ENCODE measurements at places on chromosomes 7 and 10.

- no peak for DNase-seq
Observed at GRCh38 chr10:66176772-66177171, 749.1 kb upstream of the LRRTM3 start.

DNA sequence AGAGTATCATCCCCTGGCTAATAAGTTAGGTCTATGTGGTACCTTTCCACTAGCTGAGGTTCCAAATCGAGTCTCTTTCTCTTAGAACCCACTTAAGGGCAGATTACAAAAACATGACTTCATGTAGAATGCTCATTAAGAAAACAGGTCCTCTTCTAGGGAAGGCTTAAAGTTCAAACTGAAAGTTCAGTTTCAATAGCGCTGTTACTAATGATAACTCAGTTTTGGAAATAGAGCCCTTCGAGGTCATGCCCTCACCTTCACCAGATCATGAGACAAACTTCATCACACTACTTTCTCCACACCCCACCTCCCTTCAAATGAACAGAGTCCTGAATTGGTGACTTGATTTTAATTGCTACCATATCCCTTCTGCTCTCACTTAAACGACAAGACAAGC lies 26.2 kb downstream of the HGF start:
- DNase-seq: no peak

DNA sequence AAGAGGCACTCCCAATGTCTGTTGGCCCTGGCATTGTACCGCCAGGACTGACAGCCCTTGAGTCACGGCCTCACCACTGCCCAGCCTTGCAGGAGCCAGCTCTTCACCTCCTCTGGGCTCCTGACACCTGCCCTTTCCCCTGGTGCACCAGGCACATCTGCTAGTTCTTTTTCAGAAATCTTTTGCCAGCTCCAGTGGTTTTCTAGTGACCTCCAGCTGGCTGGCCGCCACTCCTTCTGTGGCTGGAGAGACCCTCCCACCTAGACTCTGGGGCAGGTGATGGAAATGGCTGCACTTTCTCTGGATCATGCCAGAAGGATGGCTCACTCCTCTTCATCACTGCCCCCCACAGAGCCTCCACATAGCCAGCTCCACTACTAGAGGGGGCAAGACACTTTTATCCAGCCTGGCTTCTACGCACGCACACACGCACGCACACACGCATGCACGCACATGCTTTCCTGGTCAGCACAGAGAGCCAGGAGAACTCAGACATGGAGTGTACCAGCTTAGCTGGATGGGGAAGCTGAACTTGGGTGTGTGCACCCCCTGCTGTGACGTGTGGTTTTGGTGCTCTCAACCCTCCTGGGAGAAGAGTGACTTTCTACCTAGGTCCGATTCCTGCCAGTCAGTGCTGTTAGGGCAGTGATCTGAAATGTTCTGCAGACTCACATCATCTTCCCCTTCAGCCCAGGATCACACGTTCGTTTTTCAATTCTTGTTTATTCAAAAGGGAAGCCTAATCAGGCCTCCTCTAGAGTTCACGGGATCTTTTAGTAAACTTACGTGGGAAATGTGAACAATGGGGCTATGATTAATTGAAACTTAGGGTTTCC lies 222.0 kb downstream of the PRPF18 start:
- DNase-seq: no peak

DNA sequence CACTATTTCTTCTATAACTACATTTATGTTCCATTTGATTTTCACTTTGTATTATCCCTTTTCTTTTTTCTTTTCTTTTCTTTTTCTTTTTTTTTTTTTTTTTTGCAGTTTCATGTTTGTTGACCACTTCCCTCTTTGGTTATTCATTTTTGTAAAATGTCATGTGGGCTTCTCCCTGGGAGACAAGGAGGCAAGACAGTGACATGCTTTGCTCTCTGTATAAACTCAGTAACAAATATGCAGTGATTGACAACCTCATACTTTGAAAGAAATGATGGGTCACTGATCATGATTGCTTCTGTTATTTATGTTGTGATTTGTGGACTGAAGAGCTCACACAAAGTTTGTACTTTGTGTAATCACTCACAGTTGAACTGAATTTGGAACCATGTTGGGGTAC lies 90.2 kb upstream of the ABI1 start:
- no peak for DNase-seq

DNA sequence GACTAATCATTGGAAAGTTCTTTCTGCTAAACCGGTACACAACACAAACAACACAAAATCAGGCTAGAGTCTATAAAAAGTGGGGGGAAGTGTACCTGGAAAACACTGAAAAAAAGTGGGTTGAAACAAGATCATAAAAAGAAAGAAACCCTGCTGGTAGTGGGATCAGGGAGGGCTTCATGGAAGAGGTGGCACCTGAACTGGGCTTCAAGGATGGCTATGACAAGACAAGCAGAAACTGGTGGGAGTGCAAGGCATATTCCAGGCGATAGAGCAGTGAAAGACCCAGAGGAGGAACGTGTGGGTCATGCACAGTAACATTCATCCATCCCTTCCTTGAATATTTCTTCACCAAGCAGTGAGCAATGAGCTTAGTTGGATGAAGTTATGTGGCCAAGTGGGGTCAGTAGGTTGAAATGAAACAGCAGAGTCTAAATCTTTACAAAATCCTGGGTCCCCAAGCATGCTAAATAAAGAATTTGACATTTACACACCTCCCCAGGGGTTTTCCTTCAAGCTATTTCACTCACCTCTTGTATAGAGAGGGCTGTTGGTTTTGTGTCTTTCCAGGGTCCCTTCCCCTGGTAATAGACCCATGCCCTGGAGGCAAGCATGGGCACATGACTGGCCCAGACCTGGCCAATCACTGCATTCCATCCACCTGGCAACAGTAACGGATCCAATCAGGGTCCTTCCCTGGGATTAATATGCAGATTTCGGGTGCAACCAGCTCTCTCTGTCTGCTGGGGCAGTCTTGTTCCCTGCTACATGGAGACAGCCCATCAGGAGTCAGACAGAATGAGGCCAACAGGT lies 38.2 kb downstream of the SPOCK2 start:
- no peak for DNase-seq

DNA sequence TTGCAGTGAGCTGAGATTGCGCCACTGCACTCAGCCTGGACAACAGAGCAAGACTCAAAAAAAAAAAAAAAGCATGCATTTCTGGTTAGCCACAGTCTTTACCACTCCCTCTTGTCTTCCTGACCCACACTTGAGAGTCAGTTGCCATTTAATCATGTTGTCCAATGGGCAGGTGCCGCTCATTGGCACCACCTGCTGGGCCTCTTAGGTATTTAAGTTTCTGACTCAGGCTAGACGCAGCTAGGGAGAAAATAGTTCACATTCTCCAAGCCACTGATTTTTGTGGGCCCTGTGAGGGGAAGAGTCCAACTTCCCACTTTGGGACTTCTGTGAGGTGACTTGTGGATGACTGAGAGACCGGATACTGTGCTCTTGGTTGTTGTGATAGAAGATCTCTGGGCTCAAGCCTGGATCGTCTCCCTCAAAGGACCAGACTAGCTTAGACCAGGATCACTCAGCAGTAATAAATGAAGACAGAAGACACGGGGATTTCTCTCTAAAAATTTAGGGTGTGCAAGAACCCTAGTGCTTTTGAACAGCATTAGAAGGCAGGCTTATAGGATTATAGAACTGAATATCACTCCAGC lies 26.8 kb upstream of the SORCS3 start:
- no peak for DNase-seq

GRCh38 chr10:22230158-22230833 lies 12.5 kb upstream of the EBLN1 start:
- peak; percentile 44 for DNase-seq

DNA sequence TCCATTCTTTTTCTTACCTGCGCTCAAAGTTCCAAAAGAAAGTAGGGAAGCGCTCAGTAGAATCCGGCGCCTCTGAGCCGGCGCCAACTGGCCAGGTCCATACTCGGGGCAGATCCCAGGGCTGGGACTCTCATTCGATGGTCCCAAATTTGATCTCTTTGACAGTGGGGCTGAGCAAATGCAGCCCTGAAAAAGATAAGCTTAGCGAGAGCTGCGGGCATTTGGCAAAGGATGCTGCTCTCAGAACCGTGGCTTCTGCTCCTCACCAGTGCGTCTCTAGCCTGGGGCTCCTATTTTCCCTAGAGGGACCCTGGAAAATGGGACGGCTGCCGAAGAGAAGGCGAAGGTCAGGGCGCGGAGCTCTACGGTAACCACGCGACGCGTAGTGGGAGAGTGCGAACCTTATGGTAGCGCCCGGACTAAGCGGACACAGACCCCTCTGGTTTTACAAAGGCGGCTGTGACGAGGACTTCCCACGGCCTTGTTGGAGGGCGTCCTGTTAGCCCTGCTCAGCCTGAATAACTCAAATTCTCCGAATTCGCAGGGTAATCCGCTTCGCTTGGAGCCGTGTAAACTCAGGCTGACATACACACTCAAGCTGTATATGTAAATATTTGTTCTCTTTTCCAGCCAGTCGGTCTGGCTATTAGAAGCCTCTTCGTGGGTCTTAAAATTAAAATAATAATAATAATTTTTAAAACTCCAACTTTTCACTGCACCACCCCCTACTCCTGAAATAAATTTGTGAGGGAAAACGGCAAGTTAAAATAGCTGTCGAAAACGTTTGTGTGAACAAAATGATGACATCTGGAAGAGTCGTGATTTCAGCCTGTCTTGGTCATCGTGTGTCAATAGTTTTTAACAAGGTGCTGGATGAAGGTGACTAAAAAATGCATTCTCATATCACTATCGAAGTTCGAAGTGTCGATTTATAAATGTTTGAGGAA lies 869 bp upstream of the TBX20 start:
- no peak for DNase-seq

GRCh38 chr10:127347202-127347959 lies 151.0 kb upstream of the INSYN2A start:
- DNase-seq: no peak

GRCh38 chr7:132491391-132491945 lies 84.8 kb downstream of the PLXNA4 start:
- no peak for DNase-seq

- peak; percentile 32 for DNase-seq
Observed at GRCh38 chr10:31128536-31128935, 96.9 kb upstream of the ZNF438 start.

DNA sequence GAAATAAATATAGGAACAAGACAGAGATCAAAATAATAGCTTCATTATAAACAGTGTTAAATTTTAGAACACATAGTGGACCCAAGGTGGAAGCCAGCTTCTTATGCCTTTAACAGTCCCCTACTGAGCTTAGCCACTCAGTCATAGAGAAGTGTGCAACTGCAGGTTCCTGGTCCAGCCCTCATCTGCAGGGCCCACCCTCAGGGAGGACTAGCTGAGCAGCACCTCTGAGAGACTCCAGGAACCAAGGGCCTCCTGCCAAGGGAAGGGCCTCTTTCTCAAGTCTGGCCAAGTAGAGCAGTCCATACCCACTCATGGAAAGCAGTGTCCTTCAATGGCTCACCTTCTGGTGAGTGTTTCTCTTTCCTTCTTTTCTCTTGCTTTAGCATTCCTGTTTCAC lies 173.7 kb upstream of the PRPS1L1 start:
- DNase-seq: no peak

DNA sequence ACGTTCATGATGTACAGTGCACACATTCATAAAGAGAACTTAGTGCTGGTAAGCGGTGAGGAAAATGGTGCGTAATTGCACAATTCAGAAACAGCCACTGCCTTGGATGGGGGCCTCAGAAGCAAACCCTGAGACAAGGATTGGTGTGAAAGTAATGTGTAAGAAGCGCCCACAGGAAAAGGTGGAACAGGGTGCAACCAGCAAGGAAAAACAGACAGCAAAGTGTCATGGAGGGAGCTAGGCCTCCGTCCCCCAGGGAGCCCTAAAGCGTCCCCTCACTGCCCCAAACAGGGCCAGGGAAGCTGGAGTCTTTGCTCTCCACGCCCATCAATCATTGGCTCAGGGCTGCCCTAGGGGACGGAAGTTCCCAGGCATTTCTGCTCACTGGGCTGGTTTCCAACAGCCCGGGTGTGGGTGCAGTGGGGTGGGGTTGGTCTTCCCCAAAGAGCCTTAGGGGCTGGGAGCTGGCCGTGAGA lies 9.6 kb upstream of the C10orf105 start:
- DNase-seq: no peak

DNA sequence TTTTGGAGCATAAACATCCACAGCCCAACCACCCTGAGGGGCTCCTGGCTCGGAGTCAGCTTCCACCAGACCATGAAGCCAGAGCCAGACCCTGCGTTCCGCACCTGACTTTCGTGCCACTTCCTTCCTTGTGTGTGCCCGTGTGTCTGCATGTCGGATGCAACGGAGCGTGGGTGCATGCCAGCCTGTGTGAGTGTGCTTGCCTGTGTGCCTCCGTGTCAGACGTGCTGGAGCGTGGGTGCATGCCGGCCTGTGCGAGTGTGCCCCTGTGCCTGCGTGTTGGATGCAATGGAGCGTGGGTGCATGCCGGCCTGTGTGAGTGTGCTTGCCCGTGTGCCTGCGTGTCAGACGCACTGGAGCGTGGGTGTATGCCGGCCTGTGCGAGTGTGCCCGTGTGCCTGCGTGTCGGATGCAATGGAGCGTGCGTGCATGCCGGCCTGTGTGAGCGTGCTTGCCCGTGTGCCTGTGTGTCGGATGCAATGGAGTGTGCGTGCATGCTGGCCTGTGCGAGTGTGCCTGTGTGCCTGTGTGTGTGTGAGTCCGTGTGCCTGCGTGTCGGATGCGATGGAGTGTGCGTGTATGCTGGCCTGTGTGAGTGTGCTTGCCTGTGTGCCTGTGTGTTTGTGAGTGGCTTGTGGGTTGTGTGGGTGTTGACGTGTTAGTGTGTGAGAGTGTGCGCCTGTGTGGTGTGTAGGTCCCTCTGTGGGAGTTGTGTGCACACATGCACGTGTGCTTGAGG lies 28.1 kb upstream of the KNDC1 start:
- no peak for DNase-seq

DNA sequence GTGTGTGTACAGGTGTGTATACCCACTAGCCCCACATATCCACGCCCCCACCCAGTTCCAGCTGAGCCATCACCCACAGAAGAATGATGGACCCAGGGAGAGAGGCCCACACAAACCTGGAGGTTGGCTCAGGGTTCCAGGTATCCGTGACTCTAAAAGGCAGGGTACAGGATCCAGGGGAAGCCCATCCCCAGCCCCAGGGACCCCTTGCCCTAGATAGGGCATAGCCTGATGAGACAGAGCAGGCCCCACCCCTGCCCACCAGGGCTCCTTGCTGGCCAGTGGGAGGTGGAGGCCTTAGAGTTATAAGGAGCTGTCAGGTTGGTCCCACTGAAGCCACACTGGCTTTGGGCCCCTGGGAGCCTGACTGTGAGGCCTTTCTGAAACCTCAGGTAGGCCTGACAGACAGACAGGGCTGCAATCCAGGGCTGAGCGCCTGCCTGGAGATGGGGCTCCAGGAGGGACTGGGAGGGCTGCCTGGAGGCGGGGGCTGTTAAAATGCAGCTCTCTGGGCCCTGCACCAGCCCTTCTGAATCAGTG lies 93.5 kb downstream of the WDR11 start:
- no peak for DNase-seq

DNA sequence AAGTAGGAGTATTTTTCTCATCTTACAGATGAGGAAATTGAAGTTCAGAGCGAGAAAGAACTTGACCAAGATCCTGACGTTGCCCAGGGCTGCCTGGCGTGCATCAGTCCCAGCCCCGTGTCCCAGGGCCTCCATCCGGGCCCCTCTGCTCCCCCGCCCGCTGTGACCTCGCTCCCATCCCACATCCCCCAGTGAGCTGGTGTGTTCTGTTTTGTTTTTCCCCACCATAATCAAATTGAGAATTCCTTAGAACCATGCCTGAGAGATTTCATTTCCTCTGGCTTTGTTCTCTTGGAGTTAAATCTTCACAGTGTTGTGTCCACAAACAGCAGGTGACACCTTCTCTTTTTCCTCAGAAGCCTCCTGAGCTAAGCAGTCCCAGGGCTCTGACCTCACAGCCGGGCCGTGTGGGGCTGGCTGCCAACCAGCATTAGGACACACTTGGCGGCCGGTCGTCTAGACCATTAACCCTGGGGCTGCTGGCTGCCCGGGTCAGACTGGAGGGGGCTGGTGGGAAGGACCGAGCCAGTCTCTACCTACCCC lies 44.3 kb downstream of the PFKP start:
- DNase-seq: peak; percentile 21
